ENCODE measurements at places on chromosomes 2 and 18.

- DNase-seq: no peak
These were observed 14.4 kb upstream of the BIN1 start for GRCh38 chr2:127121353-127121752.

GRCh38 chr2:207469451-207469850, 60.3 kb upstream of the CREB1 start:
- DNase-seq: peak; percentile 29

DNA sequence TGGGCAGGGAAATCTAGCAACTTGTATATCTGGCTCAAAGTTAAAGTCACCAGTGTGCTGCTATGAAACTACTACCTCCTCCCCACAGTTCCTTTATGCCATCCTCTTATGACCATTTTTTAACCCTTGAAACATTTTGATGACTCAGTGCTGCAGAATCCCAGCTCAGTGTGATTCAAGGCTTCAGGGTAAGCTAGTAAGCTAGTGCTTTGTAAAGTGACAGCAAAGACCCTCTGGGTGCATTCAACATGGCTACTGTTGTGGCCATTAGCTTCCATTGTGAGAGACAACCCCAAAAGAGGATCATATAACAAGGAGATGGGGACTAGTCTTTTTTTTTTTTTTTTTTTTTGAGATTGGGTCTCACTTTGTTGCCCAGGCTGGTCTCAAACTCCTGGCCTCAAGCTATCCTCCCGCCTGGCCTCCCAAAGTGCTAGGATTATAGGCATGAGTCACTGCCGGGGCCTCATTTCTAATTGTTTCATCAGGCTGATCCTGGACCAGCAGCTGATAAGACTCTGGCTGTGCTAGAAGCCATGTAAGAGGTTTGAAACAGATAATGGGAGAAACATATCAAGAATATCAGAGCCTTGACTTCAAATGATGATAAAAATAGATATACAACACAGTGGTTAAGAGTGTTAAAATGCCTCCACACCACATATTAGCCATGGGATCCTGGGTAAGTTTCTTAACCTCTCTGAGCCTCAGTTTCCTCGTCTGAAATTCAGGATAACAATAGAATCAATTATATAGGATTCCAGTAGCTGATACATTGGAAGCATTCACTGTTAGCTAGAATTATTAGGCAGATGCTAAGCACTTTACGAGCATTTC, 65.7 kb upstream of the RTN4 start:
- no peak for DNase-seq

GRCh38 chr2:188322569-188323551, 31.2 kb downstream of the GULP1 start:
- DNase-seq: no peak

GRCh38 chr2:209648714-209649113, 122.9 kb upstream of the UNC80 start:
- DNase-seq: no peak

DNA sequence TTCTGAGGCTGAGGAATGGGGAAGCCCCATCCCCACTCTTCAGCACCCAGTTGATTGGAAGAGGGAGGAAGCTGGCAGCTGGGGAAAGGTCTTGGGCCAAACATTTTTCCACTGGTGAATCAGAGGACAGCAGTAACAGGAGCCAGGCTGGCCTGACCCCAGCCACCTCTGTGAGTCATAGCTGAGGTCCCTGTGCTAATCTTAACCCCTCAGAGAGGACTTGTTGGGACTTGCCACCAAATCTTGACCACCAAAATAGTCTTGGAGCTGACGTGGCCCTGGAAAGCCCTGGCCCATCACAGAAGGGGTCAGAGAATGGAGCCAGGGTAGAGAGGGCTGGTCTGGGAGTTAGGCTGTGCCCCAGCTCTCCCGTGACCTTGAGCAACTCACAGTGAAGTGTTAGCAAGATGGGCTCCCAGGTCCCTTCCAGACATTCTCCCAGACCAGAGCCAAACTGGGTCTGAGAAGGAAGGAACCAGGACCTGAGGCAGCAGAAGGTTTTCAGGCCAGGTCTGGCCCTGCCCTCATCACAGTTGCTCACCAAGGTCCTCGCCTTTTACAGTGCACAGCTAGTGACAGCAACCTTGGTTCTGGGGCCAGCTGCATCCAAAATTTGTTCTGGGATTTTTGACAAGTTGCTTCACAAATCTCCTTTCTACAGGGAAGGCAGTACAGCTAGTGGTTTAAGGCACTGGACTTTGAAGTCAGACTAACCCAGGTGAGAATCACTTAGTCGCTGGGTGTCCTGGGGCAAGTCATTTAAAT, 266.6 kb downstream of the CYP26B1 start:
- no peak for DNase-seq

GRCh38 chr2:170190172-170190571, 12.2 kb downstream of the MYO3B start:
- DNase-seq: no peak

- no peak for DNase-seq
These were observed 32.7 kb upstream of the SPRED2 start for GRCh38 chr2:65465124-65465523.

DNA sequence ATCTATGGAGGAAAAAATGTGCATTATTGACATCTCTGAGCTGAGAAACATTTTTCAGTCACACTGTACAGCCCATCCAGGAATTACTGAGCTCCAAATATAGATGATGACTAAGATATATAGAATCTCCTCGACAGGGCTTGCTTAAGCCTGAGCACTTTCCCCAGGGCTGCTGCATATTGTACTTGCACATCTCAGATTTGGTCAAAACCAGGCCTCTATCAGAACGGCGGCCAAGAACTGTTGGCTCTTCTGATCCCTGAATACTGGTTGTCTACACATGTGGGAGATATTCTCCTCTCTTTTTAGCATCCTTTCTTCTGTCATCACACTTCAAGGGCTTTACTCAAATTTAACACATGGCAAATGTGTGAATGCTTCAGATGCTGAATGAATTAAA, 201.5 kb upstream of the SLC35G4 start:
- DNase-seq: no peak

DNA sequence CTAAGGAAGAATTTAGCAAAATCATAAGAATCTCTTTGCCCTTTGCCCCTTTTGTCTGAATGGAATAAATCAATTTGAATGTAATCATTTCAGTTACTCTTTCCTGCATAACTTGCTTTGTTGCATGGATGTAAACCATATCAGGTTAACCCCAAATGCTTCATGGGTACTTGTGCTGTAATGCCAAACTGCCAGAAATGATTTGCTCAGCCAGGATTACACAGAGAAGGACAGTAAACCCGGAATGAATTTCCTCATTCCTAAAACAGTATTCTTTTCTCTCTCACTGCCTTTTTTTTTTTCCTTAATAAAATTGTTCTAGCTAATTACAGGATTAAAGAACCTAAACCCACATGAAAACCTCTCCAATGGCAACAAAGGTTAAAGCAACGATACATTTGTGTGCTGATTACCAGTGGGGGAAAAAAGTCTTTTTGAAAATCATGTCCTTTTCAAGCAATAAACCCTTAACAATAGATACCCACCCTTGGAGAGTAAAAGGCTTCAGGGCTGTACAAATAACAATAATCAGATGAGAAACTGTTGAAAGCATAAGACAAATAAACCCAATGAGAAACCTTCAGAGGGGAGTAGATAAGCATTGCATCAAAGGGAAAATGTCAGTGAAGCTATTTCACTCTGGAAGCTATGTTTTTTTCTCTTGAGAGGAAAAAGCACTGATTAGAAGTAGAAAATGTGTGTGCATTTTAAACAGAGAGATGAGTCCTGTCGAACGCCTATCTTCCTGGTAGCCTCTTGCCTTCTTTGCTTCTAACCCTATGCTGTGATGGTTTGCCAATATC, 275.3 kb downstream of the CDH2 start:
- no peak for DNase-seq

DNA sequence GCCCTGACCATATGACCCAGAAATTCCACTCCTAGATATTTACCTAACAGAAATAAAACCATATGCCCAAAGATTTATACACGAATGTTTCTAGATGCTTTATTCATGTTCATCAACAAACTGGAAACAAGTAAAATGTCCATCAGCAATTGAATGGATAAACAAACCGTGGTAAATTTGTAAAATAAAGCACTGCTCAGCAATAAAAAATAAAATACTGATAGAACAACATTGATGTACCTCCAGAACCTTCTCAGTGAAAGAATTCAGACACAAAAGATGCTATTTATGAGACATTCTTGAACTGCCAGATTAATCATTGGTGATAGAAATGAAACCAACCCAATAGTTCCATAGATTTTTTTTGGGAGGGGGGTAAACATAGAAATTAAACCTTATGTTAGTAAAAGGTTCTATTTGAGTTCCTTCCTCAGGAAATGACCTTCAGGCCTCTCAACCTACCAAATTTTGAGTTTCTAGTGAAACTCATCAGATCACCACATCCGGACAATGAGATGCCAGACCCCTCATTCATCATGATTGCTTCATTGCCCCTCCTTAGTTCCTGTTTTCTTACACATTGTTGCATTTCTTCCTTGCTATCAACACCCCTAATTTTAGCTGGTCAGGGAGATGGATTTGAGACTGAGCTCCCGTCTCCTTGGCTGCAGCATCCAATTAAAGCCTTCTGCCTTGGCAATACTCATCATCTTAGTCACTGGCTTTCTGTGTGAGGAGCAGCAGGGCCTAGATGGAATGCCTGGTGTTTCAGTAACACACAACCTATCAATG, 203.5 kb downstream of the LPIN1 start:
- no peak for DNase-seq

DNA sequence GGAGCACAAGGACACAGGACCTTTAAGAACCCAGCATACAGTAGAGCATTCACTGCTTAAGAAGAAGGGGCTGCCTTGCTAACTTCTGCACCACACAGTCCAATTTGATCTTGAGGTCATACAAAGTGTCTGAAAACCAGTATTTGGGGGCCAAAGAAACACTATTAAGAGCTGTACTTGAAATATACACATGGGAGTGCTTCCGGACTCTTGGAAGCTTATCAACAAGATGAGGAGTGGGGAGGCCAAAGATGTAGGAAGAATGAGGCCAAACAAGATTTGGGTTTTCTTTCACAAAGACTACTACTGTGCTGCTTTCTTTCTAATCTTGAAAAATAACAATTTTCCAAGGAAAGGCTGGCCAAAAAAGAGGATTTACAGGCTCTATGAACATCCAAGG, 24.8 kb upstream of the MALL start:
- no peak for DNase-seq

- no peak for DNase-seq
These were observed 83.2 kb downstream of the LTBP1 start for GRCh38 chr2:33029926-33030325.

DNA sequence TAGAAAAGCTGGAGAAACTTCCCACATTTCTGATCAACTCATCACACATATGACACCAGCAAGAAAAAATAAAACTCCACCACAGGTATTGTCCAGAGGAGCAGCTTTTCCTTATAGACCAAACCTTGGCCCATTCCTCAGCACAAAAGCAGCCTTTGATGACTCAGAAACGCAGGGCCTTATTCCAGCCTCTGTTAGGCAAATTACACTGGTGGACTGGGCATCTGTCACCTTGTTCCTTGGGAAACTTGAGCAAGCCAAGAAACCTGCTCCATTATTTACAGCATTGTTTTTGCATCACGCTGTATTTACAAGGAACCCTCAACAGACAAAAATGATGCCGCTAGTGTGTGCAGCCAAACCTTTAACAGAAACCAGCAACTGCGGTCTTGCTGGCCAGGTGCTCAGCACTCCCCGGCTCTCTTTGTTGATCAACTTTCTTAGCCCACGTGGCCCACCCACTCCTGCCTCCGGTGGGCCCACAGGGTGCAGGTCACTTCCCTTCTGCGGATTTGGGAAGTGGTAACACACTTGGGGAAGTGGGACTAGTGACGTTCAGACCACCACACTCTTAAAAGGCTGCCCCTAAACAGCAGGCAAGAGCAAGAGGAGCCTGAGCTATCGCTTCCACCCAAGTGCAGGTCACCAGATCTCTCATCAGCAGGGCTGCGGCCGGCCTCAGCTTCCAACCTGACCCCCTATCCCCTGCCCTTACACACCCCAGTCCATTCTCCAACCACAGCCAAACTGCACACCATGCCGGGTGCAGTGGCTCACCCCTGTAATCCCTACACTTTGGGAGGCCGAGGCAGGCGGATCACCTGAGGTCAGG, 1.5 kb downstream of the AP1S3 start:
- no peak for DNase-seq

GRCh38 chr18:59881728-59882656, 17.8 kb upstream of the PMAIP1 start:
- DNase-seq: no peak

- no peak for DNase-seq
These were observed 111.7 kb downstream of the ANKRD44 start for GRCh38 chr2:197198890-197199289.

DNA sequence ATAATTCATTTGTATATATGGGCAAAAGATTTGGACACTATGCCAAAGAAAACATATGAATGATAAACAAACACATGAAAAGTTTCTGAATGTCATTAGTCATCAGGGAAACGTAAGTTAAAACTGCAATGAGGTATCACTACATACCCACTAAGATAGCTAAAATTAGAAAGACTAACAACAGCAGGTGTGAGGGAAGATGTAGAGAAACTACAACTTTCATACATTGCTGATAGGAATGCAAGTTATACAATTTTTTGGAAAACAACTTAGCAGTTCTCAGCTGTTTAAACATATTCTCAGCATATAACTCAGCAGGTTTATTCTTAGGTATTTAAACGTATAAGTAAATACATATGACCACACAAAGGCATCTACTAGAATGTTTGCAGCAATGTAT, 563.5 kb upstream of the KLHL29 start:
- no peak for DNase-seq

DNA sequence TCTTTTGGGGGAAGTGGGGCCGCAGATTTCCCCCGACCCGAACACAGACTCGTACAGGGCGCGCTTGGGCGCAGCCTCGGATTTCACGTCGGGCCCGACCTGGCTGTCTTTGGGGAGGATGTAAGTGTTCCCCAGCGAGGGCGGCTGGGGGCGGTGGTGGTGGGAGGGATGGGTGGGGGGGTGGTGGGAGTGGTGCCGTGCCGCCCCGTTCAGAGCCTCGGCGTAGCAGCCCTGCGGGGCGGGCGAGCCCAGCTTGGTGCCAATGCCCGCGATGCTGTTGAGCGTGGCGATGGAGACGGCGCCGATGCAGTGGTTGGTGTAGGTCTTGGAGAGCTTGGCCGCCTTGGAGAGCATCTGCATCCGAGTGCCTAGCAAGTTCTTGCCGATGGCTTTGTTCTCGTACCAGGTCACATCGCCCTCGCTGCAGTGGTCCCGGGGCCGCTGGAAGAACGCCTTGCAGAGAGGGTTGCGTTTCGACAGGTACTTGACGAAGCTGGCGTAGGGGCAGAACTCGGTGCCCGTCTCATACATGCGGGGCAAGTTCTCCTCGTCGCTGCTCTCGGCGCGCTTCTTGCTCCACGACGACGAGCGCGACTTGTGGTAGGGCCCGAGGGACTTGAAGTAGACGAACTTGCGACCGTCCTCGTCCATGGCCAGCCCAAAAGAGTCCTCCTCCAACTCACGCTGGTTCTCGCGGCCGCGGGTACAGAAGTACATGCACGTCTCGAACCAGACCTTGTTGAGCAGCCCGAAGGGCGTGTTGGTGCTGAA, 1.3 kb downstream of the KCTD1 start:
- DNase-seq: no peak

GRCh38 chr2:127873707-127874303, 12.0 kb downstream of the AMMECR1L start:
- DNase-seq: no peak
